ENCODE measurements at places on chromosomes 16 and 17.
A peak's percentile ranks its signal among the peaks of the same experiment; 100 is the strongest.

- peaks cover 11% of the 10 kb centered on the region for H3K36me3 ChIP-seq
- H3K27ac ChIP-seq = peak overlapping the region; percentile 83
- peak overlapping the region; percentile 100 for H3K4me3 ChIP-seq
- peaks cover 25% of the 10 kb centered on the region for H3K4me1 ChIP-seq
Measured at GRCh38 chr16:787321-787966, 737 bp downstream of the RPUSD1 start.

DNA sequence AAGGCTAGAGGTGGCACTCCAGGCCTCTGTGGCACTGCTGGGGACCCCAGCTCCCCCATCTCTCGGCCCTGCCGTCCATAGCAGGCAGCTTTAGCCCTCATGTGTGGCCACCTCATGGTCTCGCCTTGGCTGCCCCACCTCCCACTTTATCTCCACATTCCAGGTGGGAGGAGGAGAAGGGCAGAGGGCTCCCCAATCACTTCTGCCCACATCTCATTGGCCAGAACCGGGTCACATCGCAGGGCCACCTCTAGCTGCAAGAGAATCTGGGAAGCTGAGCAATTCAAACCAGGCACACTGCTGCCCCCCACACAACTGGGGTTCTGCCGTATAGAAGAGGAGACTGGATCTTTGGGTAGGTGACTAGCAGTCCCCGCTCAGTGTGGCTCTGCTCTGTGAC lies 1.6 kb downstream of the DRC7 start:
- no peak overlapping the region for H3K4me3 ChIP-seq
- peak; percentile 35 for DNase-seq
- no peak overlapping the region for H3K27ac ChIP-seq

DNA sequence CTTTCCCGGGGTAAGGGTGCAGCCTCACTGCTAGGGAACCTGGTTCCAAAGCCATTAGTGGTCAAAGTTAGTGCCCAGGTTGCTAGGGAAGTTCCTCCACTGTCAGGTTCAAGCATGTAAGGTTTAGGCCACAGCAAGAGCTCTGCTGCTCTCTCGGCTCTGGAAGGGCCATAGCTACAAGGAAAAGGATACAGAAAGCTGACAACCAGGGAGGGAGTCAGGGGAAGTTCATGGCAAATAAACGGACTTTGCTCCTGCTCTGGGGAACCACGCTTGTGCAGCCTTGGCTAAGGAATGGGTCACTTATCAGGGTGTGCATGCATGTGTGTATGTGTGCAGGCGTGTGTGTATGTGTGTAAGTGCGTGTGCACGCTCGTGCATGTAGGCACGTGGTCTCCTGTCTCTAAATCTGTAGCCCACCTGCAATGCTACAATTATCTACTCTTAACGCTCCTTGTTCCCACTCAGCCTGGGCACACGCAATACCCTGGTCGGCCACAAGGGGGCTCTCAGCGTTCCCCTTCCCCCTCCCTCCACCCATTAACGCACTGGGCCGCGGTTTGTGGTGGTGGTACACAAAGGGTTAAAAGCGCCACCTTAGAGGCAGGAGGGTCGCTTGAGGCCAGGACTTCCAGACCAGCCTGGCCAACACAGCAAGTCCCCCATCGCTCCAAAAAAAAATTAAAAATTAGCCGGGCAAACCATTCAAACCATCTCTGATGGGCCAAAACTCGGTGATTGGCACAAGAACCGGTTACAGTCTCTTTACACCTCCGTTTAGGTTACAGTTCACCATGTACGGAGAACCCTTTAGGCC lies 48.4 kb upstream of the KDM8 start:
- H3K36me3 ChIP-seq = no peaks in the 10 kb centered on the region
- peaks cover 3% of the 10 kb centered on the region for H3K27me3 ChIP-seq
- H3K4me3 ChIP-seq = no peak overlapping the region
- H3K27ac ChIP-seq = no peak overlapping the region

DNA sequence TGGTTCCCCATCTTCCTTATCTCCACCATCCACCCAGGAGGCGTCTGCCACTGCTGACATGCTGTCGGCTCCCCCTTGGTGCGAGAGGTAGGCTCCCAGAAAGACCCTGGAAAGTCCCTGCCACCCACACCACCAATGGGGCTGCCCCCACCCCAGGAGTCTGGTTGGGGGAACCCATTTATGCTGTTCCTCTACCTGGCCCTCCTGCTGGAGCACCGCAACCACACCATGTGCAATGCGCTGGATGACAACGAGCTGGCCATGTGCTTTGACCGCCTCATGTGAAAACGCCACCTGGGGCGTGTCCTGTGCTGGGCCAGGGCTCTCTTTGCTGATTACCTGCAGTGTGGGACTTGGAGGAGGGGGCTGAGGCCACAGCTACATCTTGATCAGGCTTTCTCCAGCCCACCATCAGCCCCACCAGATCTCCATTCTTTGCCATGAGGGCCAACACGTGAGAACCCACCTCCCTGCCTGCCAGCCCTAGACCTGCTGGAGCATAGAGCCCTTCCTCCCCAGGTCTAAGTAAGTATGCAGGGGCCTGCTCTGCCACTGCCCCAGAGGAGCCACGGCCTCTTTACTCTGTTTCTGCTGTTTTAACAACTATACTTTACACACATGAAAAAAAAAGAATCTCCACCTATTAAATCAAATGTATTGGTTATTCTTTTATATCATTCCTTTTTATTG lies 7.9 kb upstream of the ALDH3A1 start:
- peaks cover 19% of the 10 kb centered on the region for H3K4me1 ChIP-seq
- no peak overlapping the region for H3K4me3 ChIP-seq
- H3K27me3 ChIP-seq = no peaks in the 10 kb centered on the region
- no peak overlapping the region for H3K27ac ChIP-seq

DNA sequence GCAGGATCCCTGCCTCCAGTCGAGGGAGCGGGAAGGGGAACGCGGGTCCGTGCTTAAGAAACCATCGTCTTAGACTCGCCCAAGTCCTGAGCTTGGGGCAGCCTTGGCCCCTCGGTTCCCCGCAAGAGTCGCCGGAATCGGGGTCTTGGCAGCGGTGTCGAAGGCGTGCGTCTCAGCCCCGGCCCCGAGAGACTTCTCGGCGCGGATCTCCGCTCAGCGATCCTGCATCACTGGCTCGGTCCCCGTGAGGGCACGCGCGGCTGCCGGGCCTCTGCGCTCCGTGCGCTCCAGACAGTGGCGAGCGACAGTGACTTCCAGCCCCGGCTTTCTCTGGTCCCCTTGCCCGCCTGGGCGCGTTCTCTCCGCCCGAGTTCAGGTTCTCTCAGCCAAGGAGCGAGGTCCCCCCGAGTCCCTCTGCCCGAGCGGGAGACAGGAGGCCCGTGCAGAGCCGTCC lies 380 bp downstream of the HS3ST3A1 start:
- peaks cover 35% of the 10 kb centered on the region for H3K27me3 ChIP-seq
- no peaks in the 10 kb centered on the region for H3K36me3 ChIP-seq
- peak overlapping the region; percentile 71 for H3K27ac ChIP-seq

DNA sequence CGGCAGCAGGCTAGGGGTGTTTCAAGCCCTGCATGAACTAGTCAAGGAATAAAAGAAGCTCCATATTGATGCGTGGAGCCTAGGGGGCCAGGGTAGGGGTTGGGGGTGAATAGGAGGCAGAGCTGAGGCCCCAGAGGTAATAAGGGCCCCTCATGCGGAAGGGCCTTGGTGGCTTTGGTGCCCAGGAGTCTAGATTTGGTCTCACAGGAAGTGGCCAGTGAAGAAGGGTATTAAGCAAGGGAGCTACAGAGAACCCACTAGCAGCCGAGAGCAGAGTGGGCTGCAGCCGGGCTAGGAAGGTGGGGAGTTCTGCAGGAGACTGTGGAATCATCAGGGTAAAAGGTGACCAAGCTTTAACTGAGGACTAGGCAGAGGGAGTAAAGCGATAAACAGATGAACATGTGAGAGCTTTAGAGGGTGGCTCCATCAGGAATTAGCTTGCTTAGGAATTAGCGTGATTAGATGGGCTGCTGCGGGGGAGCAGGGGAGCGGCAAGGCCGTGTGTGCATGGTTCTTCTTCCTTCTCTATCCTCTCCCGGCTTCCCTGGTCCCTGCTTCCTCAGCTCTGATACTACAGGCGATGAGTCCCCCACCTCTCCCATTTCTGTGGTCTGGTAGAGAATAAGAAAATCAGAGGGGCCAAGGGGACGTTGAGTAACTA lies 9.8 kb downstream of the GNGT2 start:
- no peaks in the 10 kb centered on the region for H3K27me3 ChIP-seq
- no peak for DNase-seq
- H3K27ac ChIP-seq = no peak overlapping the region
- no peaks in the 10 kb centered on the region for H3K36me3 ChIP-seq
- no peaks in the 10 kb centered on the region for H3K4me1 ChIP-seq

- no peak for DNase-seq
- H3K36me3 ChIP-seq = no peaks in the 10 kb centered on the region
- H3K27ac ChIP-seq = no peak overlapping the region
- H3K27me3 ChIP-seq = no peaks in the 10 kb centered on the region
Measured at GRCh38 chr17:75566416-75566815, 21.2 kb upstream of the MYO15B start.

GRCh38 chr17:7058831-7059447 lies 15.0 kb upstream of the SLC16A11 start:
- no peaks in the 10 kb centered on the region for H3K4me1 ChIP-seq
- DNase-seq = no peak
- no peaks in the 10 kb centered on the region for H3K27me3 ChIP-seq
- no peaks in the 10 kb centered on the region for H3K36me3 ChIP-seq
- H3K27ac ChIP-seq = no peak overlapping the region

DNA sequence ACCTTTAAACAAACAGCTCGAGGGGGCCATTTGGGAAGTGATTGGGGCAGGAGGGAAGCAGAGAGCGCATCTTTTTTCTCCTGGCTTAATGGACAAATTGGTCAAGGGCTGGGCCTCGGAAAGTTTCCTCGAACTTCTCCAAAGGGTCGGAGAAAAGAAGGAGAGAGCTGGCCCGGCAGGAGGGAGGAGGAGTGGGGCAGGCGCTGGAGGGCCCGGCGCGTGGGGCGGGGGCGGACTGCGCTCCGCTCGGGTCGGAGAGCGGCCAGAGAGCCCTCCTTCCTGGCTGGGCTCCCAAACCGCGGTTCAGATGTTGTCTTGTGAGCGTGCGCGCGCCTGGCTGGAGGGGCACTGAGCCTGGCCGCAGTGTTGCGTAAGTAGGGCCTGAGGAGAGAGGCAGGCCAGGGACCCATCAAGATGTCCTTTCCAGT lies 1.2 kb downstream of the MMP2 start:
- DNase-seq = peak; percentile 95
- peaks cover 20% of the 10 kb centered on the region for H3K4me1 ChIP-seq
- H3K27ac ChIP-seq = peak overlapping the region; percentile 83
- peak overlapping the region; percentile 68 for H3K4me3 ChIP-seq

GRCh38 chr16:85657996-85658395 lies 30.8 kb downstream of the GINS2 start:
- peak; percentile 34 for DNase-seq
- peaks cover 44% of the 10 kb centered on the region for H3K36me3 ChIP-seq
- no peak overlapping the region for H3K27ac ChIP-seq
- peaks cover 15% of the 10 kb centered on the region for H3K4me1 ChIP-seq
- H3K4me3 ChIP-seq = no peak overlapping the region

GRCh38 chr17:6168296-6168695 lies 98.1 kb downstream of the WSCD1 start:
- H3K27me3 ChIP-seq = no peaks in the 10 kb centered on the region
- H3K4me1 ChIP-seq = no peaks in the 10 kb centered on the region
- H3K27ac ChIP-seq = no peak overlapping the region
- no peak for DNase-seq
- H3K4me3 ChIP-seq = no peak overlapping the region

Data from sigmoid colon (tissue), 7 donors.